Left kidney (tissue), 8 donors: ENCODE measurements at places on chromosomes 5 and 9. TPM values are rescaled to one million over a fixed set of nuclear protein-coding genes. Genes with fewer than 3 reads are reported as not detected.

DNA sequence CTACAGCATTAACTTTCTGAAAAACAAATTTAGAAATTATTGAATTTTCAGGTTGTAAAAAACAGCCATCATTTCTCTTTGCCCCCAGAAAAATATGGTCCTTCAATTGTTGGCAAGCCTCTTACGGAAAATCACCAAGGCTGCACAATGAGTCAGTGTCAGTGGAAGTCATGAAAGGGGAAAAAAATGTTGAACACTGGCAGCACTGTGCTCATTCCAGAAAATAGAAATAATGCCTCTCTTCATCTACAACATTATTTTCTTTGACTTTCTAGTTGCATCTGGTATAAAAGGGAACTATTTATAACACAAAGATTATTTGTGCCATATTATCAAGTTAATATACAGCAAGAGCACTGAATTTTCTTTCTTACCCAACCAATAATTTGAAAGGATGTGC, 26.7 kb upstream of the STK32A start:
- DNase-seq, result no peak

DNA sequence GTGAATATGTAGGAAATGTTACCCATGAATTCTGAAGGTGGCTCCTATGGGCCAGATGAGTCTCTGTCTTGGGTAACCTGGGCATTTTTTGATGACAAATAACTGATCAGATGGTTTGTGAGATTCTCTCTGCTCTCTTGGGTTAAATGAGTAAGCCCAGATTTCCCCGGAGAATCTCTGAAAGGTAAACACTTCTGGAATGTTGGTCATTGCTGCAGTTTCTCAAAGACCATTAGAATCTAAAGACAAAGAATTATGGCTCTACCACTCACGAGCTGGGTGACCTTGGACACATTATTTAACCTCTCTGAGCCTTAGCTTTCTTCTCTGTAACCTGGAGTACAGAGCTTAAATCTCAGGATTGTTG, 191.2 kb downstream of the DAB2IP start:
- DNase-seq, result no peak

- no peak for DNase-seq
Observed at GRCh38 chr9:7103367-7103766, 345.6 kb downstream of the KDM4C start.

GRCh38 chr5:127561254-127561653, 43.8 kb downstream of the PRRC1 start:
- no peak for DNase-seq

DNA sequence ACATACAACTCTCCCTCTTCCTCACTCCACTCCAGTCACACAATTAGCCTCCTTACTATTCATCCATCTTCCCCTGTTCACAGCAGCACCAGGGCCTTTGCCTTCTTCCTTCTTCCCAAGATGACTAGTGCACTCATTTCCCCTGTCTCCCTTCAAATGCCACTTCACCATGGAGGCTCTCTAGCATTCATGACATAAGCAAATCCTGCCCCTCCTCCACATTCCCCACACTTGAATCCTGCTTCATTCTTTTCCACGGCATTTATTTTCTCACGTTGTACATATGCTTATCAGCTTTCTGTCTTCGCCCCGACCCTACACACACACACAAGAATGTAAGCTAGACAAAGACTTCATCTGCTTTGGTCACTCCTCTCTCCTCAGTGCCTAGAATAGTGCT, 133.3 kb downstream of the CDK5RAP2 start:
- no peak for DNase-seq

GRCh38 chr5:14445576-14446290, 135.9 kb upstream of the OTULINL start:
- DNase-seq, result no peak

- no peak for DNase-seq
Observed at GRCh38 chr9:115157245-115157674, 39.3 kb upstream of the TNC start.

DNA sequence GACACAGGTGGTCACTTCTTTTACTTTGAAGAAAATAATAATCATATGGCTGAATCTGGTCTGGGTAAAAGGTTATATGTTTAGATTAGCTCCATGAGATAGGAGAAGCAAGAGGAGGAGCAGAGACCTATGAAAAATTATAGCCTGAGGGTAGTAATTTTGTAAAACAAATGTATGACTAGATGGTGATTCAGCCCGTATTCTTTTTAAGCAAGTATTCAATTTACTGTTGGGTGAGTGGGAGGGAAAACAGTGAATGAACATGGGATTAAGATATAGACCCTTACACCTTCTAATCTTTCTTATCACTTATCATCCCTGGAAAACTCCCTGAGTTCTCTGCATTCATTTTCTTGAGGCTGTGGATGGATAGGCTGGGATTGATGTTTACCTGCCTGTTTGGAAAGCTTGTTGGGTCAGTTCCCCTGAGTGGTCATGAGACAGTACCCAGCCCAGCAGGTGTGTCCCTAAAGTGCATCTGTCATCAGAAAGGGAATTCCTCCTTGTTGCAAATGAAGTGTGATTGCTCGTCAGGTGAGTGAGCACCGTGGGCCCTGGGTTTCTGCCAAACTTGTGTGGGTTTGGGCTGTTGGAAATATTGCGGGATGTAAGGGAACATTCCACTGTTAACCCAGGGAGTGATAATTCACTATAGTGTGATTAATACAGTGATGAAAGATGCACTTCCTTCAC, 101.2 kb upstream of the GDNF start:
- no peak for DNase-seq

DNA sequence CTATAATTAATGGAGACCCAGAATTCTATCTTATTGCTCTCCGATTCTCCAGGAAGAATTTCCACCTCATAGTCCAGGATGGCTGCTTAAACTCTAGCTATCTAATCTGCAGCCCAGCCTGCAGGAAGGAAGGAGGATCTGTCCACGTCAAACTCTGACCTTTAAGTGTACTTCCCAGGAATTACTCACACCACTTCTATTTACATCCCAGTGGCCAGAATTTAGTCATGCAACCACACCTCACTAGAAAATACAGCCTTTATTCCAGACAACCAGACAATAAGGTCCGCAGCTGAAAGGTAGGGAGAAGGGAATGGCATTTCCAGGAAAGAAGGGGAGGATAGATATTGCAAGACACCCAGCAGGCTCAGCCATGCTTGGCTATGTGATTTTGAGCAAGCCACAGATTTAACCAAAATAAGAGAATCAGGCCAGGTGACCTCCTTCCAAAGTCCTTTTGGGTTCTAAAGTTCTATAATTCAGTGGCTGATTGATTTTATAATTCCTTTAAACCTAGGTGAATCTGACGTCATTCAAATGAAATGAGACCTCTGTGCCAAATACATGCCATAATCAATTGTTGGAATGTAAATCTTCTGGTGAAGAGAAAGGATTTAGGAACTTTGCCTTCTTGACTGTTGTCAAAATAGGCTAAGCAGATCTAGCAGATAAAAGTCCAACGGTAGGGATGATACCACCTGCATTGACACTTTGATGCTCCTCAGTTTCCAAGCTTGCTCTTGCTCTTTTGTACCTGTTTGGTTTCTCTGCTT, 3.7 kb upstream of the DENND1A start:
- no peak for DNase-seq

- DNase-seq, result no peak
Observed at GRCh38 chr5:156497804-156498208, 170.8 kb downstream of the SGCD start.

DNA sequence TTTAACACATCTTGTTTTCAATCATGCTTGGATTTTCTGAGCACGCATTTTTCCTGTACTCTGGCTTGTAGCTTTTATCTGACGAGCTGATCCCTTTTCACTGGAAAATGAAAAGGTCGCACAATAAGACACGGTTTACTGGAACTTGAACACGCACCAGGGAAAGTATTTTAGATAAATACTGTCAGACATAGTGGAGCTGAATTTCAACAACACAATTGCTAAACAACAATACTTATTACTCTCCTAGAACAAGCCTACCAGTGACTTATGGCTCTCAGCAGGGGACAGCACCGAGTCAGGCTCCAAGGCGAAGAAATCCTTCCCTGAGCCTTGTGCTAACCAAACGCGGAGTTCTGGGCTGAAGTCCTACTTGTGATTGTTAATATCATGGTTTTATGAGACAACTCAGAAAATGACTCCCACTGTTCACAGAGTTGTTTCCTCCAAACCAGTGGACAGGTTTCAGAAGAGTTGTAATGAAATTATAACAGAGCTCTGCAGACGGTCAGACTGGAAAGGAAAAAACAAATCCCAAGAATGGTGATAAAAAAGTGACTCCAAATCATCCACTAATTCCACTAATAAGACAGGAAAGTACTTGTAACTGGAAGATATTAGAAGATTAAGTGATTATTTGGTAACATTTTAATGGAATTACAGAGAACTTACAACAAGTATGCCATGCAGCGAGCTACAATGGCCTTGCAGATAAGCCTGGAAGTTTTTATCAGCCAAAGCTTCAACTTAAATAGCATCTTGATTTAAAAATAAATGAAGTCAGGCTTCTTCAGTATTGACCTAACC, 359.6 kb downstream of the EBF1 start:
- DNase-seq, result no peak

DNA sequence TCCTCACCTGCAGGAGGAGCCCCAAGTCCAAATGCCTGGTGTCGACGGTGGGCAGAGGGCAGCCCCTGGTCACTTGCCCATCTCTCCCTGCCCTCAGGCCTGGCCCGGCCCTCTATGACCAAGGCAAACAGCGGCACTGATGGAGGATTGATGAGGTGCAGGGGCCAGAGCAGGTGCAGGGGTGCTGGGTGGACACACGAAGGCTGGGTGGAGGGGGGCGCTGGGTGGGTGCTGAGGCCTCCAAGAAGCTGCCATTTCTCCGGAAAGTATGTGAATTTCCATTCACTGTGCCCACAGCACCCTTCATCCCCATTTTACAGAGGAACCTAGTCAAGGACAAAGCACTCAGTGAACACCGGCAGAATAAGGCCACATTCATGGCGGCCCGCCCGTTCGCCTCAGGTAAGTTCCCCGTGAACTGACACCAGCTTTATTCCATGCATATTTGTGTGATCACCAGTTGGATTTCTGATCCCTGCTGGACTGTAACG, 143.8 kb upstream of the PPP1R26 start:
- no peak for DNase-seq

DNA sequence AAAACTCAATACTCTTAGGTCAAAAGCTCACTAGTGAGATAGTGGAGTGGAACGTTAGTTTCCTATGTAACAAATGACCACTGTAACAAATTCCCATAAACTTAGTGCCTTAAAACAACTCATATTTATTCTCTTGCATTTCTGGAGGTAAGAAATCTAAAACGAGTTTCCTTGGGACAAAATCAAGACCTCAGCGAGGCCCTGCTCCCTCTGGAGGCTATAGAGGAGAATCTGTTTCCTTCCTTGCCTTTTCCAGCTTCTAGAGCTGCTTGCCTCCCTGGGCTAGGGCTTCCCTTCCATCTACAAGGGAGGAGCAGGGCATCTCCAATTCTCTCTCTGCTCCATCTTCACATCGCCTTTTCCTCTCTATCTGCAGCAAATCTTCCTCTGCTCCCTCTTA, 32.0 kb downstream of the SEMA5A start:
- no peak for DNase-seq

DNA sequence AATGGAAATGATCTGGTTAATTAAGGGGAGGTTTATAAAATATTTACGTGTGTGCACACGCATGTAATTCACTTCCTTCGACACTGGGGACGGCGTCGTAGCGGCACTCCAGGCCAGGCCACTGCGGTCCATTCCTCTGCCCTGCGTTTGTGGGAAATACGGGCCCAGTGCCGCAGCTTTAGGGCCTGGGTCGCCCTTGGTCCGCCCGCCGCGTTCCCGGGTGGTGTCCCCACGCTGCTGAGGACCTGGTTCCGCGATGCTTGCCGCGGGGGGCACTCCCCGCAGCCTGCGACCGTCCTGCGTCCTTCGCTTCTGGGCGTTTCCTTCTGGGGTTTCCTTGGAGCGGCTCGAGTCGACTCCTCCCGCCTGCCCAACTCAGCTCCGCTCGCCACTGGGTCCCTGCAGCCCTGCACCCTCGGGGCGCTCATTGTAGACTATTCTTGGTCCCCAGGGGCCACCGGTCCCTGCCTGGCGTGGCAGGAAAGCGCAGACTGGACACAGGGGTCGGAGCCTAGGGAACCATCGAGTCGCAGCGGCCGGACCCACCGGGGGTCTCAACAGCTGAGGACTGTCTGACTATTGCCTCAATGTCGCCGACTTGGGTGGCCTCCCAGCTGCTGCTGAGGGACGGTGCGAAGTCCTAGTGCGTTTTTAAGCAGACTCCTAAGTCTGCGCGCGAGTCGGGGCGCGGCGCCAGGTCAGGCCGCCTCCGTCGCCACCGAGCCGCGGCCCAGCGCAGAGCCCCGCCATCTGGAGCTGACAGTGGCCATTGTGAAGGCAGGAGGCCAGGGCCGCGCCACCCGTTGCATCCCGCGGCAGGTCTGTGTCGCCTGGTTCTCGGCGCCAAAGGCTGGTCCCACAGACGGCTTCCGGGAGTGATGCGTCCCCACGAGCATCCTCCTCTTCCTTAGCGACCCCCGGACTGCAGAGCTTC, 4.4 kb upstream of the IRX1 start:
- no peak for DNase-seq

- DNase-seq, result no peak
Observed at GRCh38 chr5:135478938-135479337, 26.8 kb upstream of the TIFAB start.

DNA sequence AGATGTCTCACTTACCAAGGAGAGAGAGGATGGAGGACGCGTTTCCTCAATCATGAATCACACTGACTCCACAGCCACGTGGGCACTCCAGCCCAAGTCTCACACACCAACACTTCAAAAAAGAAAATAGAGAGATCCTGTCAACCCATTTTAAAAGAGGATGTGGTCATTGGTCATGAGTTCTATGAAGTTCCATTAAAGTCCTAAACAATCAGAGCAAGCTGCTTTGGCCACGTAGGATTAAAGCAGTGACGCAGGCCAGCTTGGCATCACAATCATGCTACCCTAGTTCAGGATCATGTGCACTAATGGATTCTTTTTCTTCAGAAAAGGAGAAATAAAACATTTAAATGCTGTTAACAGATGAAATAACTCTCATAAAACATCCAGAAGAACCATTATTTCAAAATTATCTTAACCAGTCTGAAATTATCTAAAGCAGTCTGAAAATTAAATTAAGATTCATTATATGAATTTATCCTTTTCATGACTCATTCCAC, 108.1 kb downstream of the SEMA5A start:
- DNase-seq, result no peak

DNA sequence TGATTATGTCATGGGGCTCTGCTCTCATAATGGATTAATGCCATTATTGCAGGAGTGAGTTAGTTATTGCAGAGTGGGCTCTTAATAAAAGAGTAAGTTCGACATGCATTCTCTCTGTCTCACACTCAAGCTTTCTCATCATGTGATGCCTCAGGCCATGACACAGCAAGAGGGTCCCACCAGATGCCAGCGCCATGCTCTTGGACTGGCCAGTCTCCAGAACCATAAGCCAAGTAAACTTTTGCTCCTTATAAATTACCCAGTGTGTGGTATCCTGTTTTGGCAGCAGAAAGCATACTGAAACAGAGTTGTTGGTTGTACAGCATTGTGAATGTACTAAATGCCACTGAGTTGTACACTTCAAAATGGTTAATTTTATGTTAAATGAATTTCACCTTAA, 138.1 kb downstream of the MYO10 start:
- no peak for DNase-seq

PLAC8L1 gene
- 2.4 TPM for polyA plus RNA-seq

CEL gene
- 4.7 TPM for polyA plus RNA-seq

C9orf50 gene
- polyA plus RNA-seq, result 0.30 TPM

GLRA1 gene
- 0.13 TPM for polyA plus RNA-seq

TERT gene
- 0.33 TPM for polyA plus RNA-seq

TAF11L5 gene
- not detected for polyA plus RNA-seq

ENTR1 gene
- polyA plus RNA-seq, result 59.1 TPM

CDC42SE2 gene
- 58.3 TPM for polyA plus RNA-seq

DDX41 gene
- 94.7 TPM for polyA plus RNA-seq

ADAMTSL1 gene
- 16.3 TPM for polyA plus RNA-seq

PCDHGA7 gene
- 2.2 TPM for polyA plus RNA-seq
